ENCODE measurements at places on chromosomes 5 and 9.

DNA sequence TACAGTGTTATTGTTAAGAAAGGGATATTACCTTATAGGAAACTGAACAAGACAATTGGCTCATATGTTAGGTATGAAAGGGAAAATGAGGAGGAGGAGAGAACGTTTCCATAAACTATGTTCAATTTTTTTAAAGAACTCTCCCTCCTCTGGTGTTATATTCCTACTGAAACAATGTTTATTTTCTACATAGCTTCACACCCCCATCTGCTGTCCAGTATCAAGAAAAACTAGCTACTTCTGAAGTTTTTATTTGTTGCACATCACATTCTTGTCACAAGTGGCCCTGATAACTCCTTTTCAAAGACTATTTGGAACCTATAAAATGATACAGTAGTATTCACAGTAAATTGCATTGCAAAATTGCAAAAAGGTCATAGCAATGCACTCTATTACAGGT, 223.4 kb upstream of the FAM174A start:
- DNase-seq: no peak

- DNase-seq: peak; percentile 54
Observed at GRCh38 chr5:136087961-136088871, 44.4 kb upstream of the SMAD5 start.

GRCh38 chr5:132689513-132689912, 15.7 kb downstream of the IL4 start:
- DNase-seq: no peak

- no peak for DNase-seq
Observed at GRCh38 chr5:146751781-146752401, 126.7 kb downstream of the PPP2R2B start.

DNA sequence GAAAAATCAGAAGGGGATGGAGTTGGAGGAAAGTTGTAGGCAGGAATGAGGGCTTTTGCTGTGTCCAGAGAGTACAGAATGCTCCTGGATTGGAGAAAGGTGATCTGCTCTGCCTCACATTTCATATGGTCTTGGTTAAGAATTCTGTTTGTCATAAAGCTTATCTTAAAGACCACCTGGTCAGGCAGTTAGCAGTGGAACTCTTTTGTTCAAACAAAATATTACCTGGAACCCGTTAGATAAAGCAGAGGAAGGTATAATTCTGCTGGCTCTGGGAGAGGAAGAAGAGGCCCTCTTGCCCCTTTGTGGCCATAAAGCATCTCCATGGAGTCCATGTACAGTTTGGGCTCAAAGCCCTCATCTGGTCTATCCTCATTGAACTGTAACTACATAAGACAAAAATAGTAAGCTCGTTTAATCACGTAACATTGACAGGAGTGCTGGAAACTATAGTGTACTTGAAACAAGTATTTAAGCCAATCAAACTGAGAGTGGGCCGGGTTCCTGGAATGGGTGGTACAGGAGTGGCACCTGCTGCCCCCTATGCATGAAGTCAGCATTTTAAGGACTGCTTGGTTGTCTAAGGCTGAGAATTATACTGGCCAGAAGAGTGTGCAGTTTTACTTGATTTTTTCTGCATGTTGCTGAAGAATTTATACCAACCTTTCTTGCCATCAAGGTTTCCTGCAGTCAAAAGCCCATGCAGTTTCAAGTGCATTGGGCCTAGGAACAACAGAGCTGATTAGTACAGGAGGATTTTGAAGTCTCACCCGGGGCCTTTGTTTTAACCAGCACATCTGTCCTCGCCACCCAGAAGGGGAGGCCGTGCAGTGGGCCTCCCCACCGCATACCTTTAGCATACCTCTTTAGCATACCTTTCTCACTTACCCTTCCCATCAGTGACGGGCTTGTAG, 39.9 kb downstream of the STXBP1 start:
- no peak for DNase-seq

GRCh38 chr5:91384671-91385430, 1.7 kb upstream of the ARRDC3 start:
- DNase-seq: peak; percentile 66

DNA sequence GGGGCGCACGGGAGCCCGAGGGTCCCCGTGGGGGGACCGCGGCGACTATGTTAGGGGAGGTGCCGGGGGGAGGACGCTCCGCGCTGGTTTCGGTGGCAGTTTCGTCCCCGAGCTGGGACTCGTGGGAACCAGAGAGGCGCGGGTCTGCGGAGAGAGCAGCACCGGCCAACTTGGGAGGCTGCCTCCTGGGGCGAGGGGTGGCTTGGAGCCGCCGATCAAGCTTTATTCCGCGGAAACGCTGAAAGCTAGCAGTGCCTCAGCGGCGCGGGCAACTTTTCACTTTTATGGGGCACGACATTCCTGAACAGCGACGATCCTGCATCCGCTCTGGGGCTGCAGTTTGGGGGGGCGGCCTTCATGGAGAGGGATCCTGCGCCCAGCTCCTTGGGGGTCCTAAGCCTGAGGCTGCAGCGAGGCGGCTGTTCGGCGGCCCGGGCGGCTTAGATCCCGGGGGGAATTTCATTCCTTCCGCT, 369 bp downstream of the OCLN start:
- DNase-seq: no peak

DNA sequence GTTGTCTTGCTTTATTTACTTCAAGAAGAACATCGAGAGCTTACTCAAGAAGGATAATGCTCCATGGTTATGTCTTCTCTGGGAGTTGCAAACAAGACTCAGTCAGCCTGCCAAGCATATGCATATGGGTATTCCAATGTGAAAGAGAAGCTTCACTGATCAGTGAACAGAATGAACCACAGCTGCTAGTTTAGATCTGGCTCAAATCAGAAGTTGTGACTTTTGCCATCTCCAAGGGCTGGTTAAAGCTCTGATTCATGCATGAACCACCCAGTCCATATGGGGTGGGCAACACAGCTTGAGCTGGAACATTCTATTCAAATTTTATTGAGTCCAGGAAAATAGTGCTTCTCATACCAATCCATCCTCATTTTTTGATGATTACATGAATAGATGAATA, 50.0 kb downstream of the ATPSCKMT start:
- DNase-seq: no peak

- no peak for DNase-seq
Observed at GRCh38 chr9:89541798-89542197, 43.9 kb upstream of the SEMA4D start.

GRCh38 chr9:23858234-23858633, 32.2 kb upstream of the ELAVL2 start:
- DNase-seq: no peak

DNA sequence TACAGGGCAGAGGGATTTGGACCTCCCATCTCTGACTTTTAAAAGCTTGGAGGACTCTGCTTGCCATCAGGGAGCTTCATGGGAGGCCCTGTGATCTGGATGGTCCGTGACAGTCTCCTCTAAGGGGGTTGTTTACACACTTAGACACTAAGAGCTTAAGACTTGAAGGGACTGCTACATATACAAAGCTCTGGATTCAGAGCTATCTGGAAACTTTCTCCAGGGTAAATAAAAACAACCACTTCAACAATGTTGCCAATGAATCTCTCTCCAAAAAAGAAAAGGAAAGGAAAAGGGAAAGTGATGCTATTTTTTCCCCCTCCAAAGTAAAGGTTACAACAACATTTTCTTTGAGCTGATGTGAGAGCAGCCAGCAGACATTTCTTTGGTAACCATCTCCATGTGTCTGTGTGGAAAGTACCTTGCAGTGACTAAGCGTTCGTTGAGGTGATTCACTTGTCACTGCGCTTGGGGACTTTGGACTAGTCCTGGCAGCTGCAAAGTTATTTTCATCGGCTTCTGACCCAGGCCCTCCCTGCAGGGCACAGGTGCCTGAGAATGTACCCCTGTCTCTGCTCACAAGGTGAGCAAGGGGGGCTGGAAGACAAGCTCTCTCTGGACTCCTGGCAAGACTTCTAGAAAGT, 262.1 kb upstream of the KLF4 start:
- DNase-seq: no peak

GRCh38 chr5:83107692-83108420, 30.5 kb downstream of the XRCC4 start:
- no peak for DNase-seq

GRCh38 chr5:59823420-59823819, 70.1 kb downstream of the PDE4D start:
- no peak for DNase-seq

DNA sequence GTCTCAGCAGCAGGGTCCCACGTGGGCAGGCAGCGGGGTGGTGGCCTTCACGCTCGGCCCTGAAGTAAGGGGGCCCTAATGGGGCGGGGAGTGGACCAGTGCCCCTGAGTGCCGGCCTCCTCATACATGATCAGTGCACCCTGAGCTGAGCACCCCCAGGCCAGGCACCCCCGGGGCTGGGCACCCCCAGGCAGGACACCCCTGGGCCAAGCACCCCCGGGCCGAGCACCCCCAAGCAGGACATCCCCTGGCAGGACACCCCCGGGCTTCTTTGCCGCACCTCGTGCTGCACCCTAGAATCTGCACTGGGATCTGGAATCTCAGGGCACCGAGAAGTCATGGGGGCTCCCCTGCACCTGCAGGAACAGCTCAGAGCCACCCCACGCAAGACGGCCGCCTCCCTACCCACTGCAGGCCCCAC, 51.4 kb downstream of the EXD3 start:
- no peak for DNase-seq

DNA sequence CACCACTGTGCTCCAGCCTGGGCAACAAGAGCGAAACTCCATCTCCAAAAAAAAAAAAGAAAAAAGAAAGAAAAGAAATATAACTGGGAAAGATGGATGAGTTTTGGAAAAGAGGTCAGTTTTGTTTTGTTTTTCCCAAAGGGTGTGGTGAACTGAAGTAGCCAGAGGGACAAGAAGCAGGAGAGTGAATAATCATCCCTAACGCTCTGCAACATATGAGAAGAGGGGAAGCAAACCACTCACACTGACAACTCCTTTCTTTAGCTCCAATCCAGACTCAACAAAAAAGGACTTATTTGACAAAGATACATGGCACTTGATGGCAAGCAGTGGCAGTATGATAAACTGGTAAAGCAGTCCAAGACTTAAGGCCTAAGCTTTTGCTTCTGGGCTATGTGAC, 176.1 kb upstream of the HMHB1 start:
- DNase-seq: no peak

DNA sequence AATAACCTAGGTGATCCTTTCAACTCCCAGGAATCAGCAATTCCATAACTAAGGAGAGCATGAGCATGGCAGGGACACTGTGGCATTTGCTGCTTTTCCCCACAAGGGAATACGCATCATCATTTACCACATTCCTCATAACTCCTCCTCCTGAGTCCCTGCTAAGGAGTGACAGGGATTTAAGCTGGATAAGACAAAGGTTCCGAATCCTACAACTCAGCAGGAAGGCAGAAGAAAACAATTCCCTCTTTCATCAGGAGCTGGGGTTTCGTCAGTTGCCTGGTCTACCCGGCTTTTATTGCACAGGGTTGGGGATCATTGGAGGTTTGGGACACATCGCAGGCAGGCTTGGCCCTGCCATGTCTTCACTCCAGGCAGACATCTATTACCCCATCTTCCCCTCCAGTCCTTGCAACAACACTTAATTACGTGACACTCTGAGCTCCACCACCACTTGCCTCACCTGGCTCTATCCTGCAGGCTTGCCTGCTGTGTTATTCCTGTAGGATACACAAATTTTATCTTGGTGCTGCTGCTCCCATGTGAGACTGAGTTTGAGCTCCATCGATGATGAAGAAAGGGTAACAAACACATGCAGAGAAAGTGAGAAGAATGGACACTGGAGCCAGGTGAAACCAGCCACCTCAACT, 563.0 kb upstream of the KLF4 start:
- DNase-seq: peak; percentile 43

GRCh38 chr9:131887680-131888079, 147.8 kb upstream of the RAPGEF1 start:
- no peak for DNase-seq

GRCh38 chr5:60903356-60903755, 41.5 kb downstream of the ERCC8 start:
- DNase-seq: peak; percentile 42

GRCh38 chr5:137221943-137222342, 277.2 kb downstream of the SPOCK1 start:
- no peak for DNase-seq

DNA sequence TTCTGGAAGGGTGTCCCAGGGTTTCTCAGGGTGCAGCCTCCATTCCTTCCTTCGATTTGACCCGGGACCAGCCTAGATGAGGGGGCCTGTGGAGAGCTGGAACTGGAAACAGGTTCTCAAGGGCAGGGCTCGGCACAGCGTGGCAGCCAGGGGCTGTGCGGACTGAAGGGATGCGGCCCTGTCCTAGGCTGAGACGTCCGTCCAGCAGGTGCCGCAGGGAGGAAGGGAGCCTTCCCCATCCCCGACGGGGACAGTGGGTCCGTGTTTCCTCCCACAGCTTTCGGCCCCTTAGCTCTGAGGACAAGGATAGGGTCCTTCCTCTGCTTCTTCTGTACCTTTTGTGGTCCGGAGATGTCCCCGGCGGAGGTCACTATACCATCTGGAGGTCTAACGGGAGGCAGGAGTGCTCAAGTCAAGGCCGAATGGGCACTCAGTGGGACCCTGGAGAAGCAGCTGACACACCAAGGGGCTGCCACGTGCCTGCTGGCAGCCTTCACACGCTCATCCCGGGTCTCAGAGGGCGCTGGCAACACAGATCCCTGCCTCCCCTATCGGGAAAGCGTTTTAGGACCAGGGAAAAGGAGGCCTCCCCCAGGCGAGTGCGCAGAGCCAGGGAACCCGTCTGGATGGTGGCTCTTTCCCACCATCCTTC, 49.9 kb downstream of the USP20 start:
- no peak for DNase-seq

- DNase-seq: no peak
Observed at GRCh38 chr5:92637960-92638359, 943.1 kb downstream of the NR2F1-AS1 start.

GRCh38 chr5:67156976-67157583, 39.5 kb downstream of the CD180 start:
- DNase-seq: no peak

- no peak for DNase-seq
Observed at GRCh38 chr5:41410737-41411136, 99.7 kb downstream of the PLCXD3 start.

GRCh38 chr5:153813901-153814300, 224.8 kb downstream of the FAM114A2 start:
- no peak for DNase-seq

GRCh38 chr5:76299592-76299991, 103.5 kb upstream of the IQGAP2 start:
- DNase-seq: no peak

All from COLO829 (cell line).